ENCODE measurements at places on chromosomes 3 and 15.

DNA sequence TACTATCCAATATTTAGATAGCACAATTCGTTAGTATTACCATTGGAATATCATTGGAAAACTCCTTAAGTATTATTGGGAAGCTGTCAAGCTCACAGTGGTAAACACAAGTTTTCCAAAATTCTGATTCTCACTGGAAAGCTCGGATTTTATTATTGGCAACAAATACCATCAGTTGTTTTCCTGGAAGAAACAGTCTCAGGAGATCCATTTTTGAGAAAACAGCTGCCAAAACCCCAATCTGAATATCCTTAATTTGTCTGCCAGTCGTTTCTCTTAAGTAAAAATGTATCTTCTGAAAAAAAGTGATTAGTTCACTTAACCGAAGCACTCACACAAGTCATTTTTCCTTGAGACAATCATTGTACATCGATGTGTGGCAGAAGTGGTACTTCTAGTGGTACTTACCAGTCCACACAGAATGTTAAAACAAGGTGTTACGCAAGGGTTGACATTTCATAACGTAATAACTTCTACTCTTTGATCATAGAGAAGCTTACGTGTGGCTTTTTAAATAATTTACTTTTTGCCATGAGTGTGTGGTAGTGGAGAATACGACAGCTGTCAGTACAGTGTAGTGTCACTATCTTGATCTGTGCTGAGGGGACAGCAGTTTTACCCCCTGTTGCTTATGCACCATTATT, 74.9 kb downstream of the FAM43A start:
- no peak for DNase-seq

DNA sequence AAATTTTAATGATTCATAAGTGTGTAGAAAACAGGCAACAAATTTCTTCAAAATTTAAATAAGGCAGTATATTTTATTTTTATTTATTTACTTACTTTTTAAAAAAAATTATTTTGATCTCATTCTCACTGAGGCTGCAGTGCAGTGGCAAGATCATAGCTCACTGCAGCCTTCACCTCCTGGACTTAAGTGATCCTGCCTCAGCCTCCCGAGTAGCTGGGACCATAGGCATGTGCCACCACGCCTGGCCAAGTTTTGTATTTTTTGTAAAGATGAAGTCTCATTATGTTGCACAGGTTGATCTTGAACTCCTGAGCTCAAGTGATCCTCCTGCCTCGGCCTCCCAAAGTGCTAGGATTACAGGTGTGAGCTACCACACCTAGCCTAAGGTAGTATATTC, 61.2 kb upstream of the XRN1 start:
- DNase-seq, result peak; percentile 1

- no peak for DNase-seq
Measured at GRCh38 chr3:187977659-187978058, 176.3 kb upstream of the LPP start.

- no peak for DNase-seq
Measured at GRCh38 chr15:69072906-69073305, 58.4 kb downstream of the NOX5 start.

DNA sequence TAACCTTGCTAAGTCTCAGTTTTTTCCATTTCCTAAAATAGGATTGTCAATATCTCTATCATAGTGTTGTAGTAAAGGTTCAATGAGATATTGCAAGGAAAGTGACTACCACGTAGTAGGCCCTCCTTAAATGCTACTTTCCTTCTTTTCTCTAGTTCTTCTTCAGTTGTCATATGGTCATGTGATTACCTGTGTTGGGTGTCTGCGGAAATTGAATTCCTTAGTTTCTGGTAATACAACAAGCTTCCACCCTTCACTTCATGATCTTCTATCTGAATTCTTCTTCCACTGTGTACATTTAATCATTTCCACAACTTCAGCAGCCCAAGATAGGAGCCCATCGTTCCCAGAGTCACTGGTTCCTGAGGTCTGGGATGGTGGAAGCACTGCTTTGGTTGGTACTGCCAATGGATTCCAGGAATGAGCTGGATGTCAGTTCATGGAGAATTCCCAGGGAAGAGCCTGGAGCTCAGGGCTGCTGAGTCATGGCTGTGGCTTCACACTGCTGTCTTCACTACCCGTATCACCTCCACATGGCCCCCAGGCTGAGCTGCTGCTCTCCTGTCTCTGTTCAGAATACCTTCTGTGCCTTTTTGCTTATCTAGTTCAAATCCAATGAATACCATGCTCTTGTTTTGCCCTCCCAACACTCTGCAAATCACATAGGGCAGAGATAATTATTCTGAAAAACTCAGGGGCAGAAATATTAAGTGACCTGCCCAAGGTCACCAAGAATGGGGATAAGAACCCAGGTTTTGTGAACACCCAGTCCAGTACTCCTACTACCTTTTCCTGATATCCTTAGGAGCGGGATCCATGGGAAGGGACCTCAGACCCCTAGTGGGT, 98.6 kb downstream of the RPL39L start:
- no peak for DNase-seq

GRCh38 chr3:168091302-168091858, 4.3 kb downstream of the GOLIM4 start:
- DNase-seq, result no peak

GRCh38 chr3:100260081-100260684, 609 bp upstream of the TBC1D23 start:
- peak; percentile 35 for DNase-seq
